Left renal pelvis (tissue), 4 donors: ENCODE measurements at places on chromosomes 7 and 10.

DNA sequence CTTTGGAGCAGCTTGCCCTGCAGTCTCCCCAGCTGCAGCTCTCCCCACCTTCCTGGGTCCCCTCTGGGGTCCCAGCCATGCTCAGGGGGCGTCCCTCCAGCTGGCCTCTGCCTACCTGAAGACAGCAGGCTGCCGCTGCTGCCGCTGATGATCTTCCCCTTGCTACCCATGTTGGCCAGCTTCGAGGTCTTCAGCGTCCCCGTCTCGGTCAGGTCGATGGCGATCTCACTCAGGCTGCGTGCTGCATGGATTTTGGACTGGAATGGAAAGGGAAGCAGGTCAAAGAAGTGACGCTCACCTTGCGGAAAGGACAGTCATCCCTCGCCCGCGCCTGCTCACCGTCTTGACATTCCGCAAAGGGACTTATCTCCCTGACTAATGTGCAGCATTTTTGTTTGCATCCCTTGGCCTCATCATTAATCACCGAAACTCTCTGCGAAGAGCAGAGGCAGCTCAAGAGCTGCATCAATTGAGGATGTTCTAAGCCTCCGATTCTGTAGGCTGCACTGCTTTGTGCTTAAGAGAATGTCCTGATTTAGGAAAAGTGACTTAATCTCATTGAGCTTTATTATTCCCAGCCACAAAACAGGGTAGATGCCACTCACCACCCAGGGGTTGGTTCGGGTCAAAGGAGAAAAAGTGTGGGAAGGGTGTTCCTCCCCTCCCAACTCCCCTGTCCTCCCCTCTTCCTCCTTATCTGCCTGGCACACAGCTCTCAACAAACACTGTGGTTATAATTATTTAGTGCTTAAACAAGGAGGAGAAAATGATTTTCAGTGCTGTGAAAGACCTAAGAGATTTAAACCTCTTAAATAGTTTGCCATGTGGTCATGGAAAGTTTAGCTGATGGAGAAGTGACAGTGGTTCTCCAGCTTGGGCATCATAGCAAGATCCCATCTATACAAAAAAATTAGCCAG is 107.3 kb downstream of the PRPF18 start:
- DNase-seq = no peak

DNA sequence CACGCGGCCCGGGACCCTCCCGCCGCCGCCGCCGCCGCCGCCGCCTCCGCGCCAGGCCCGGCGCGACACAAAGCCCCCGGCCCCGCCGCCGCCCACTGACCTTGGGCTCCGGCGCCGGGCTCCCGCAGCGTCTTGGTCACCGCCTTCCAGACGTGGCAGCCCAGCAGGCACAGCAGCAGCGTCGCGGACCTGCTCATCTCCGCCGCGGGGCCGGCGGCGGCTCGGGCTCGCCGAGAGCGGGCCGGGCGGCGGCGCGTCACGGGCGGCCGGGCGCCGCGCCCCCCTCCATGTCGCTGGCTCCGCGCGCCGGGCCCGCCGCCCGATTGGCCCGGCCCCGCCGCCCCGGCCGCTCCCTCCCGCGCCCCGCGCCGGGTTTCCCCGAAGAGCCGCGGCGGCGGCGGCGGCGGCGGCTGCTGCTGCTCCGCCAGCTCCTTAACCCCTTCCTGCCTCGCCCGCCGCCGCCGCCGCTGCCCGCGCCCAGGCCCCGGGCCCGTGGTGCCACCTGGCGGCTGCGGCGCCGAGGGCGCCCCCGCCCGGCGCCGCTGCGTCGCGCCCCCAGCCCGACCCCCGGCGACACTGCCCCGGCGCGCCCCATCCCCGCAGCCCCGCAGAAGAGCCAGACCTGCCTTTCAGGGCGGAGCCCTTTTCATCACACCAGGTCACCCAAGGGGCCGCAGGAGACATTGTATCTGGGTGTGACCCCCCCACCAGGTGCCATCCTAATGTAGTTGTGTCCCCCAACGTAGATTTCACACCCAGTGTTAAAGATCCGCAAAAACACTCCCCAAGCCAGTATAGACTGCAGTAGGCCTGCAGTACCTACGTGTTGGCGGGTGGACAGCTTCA is at the start of gene FAM171A1:
Gene FAM171A1, minus strand, starts transcription at position 434 of the 846 bp plus-strand sequence. Its CDS starts 237 bp downstream, at position 197.
- peak; percentile 33 for DNase-seq

GRCh38 chr10:75971402-75972211 is 540.2 kb downstream of the LRMDA start:
- peak; percentile 62 for DNase-seq

DNA sequence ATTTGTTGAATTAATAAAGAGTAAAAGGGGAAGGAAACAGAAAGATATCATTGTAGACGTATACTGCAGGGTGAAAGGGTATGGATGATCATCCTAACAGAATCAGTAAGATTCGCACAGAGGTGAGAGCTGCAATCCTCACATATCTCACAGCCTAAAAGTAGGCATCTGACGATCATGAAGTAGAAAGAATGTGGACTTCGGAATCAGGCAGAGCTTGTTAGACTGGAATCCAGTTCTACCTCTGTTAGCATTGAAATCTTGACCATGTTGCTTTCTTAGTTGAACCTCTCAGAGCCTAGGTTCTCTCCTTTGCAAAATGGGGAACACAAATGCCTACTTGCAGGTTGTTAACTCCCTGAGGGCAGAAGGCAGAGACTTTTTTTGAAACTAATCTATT is 320.0 kb upstream of the C7orf33 start:
- no peak for DNase-seq

DNA sequence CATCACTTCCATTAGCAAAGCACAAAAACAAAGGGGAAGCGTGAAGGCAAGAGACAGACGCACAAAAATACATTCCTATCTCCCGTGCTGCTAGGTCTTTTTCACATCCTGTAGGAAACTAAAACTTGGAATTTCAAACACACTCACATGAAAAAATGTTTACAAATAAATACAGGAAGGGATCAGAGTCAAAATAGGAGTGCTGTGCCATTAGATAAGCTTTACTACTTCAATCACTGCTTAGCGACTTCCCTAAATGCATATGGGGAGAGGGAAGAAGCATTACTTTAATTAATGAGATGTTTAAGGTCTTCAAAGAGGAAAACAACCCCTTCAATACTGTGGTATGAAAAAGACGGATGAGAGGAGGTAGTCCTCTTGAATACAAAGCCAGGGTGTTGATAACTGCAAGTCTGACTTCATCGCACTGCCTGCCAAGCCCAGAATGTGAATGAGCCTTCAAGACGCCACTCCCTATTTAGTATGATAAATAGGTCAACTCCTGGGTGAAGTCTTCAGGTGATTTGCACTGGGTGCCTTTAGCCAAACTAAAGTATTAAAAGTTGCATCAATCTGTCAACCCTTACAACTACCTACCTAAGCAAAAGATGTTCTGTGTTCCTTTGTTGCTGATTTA is 13.9 kb downstream of the PARD3 start:
- DNase-seq = no peak

DNA sequence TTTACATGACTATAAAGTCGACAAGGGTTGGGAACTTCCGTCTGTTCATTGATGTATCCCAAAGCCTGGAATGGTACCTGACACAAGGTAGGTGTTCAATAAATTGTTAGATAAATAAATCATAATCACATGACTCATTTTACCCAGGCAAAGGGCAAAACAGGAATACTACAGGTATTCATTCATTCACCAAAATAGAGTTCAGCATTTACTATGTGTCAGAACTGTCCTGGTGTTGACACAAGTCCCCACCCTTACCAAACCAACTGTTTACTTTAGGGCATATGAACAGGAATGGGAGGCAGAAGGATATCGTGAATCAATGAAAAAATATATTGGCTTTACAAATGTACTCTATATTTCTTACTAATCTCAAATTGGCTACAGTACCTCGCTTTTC is 666 bp upstream of the YAE1 start:
- DNase-seq = no peak

DNA sequence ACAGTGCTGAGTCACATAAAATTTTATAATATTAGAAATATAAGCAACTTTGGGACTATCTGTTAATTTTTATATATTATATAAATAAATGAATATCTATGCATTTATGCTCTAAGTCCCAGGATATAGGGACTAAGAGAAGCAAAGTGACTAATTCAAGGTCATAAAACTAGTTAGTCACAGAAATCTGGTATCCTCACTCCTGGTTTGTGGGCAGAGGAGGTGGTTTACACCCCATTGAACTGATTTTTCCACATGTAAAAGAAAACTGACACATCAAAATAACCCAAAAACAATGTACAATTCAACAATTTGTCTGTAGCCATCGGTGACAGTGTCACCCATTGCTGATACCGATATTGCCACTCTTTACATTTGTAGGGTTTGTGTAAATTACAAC is 3.0 kb downstream of the PCLO start:
- DNase-seq = no peak

- no peak for DNase-seq
These were observed 2.7 kb upstream of the CUL2 start for GRCh38 chr10:35092851-35093250.

- DNase-seq = peak; percentile 77
These were observed at the start of gene KAZALD1 for GRCh38 chr10:101061624-101062231. Gene KAZALD1, plus strand, starts transcription at chr10:101061989. Its CDS starts 604 bp downstream, at chr10:101062593.

GRCh38 chr7:130904792-130905191 is 170.8 kb upstream of the KLF14 start:
- no peak for DNase-seq
